Breast epithelium (tissue), 4 donors: ENCODE measurements at places on chromosomes 4 and X. TPM values are rescaled to one million over a fixed set of nuclear protein-coding genes. Genes with fewer than 3 reads are reported as not detected.

Gene EPHA5
- total RNA-seq = not detected

Gene ZDHHC9
- 21.8 TPM for total RNA-seq

Gene TEX13D
- total RNA-seq = not detected

Gene CCNQ
- total RNA-seq = 39.7 TPM

Gene CSAG3
- total RNA-seq = not detected

Gene NWD2
- total RNA-seq = 0.48 TPM

Gene ADH1C
- 50.1 TPM for total RNA-seq

Gene RASL11B
- total RNA-seq = 4.9 TPM

DNA sequence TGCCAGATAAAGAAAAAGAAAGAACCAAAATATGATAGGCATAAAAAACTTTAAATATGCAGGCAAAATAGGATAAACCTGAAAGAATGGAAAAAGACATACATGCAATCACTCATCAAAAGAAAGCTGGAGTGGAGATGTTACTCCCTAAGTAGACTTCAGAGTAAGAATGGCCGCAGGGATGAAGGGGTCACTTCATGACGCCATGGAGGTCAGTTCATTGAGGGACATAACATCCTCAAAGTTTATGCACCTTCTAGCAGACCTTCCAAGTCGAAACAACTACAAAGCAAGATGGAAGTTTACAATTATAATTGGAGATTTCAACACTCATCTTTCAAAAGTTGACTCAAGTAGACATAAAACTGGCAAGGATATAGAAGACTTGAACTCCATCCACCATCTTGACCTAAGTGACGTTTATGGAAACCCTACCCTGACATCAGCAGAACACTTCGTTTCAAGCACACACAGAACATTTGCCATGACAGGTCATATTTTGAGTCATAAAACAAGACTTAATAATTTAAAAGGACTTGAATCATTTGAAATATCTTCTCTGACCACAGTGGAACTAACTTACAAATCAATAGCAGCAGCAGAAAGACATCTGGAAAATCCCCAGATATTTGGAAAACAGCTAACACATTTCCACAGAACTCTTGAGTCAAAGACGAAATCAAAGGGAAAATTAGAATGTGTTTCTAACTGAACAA is 106.0 kb upstream of the LRPAP1 start:
- no peak overlapping the region for H3K27ac ChIP-seq
- no peaks in the 10 kb centered on the region for H3K4me1 ChIP-seq
- no peak overlapping the region for H3K4me3 ChIP-seq
- no peak for DNase-seq
- H3K27me3 ChIP-seq = no peaks in the 10 kb centered on the region

- no peaks in the 10 kb centered on the region for H3K4me1 ChIP-seq
- DNase-seq = peak; percentile 26
- peaks cover 14% of the 10 kb centered on the region for H3K27me3 ChIP-seq
- H3K27ac ChIP-seq = no peak overlapping the region
- H3K4me3 ChIP-seq = no peak overlapping the region
Measured at GRCh38 chrX:72245461-72246089, 6.7 kb upstream of the ERCC6L start.

GRCh38 chr4:2591189-2591588 is 54.7 kb downstream of the FAM193A start:
- no peak overlapping the region for H3K27ac ChIP-seq
- H3K27me3 ChIP-seq = no peaks in the 10 kb centered on the region
- peaks cover 7% of the 10 kb centered on the region for H3K4me1 ChIP-seq
- no peaks in the 10 kb centered on the region for H3K36me3 ChIP-seq

- H3K27me3 ChIP-seq = peaks cover 87% of the 10 kb centered on the region
- H3K4me3 ChIP-seq = peak overlapping the region; percentile 50
- no peak overlapping the region for H3K27ac ChIP-seq
- H3K36me3 ChIP-seq = no peaks in the 10 kb centered on the region
- no peaks in the 10 kb centered on the region for H3K4me1 ChIP-seq
- DNase-seq = no peak
Measured at GRCh38 chrX:71909956-71910355, 689 bp upstream of the NHSL2 start.

DNA sequence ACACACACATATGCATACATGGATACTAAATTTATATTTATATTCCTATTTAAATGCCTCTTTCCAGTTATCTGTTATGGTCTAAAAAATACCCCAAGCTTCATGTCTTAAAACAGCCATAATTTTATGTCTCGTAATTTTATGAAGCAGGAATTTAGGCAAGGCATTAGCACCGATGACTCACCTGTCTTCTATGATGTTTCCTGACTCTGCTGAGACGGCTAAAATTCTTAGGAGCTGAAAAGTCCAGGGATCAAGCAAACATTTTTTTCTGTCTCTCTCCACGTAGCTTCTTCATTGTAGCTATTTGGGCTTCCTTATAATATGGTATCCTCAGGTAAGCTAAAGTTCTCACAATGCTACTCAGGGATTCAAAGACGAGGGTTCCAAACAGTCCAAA is 930.3 kb downstream of the STIM2 start:
- no peak overlapping the region for H3K4me3 ChIP-seq
- H3K27ac ChIP-seq = no peak overlapping the region
- H3K36me3 ChIP-seq = no peaks in the 10 kb centered on the region
- no peaks in the 10 kb centered on the region for H3K4me1 ChIP-seq
- no peaks in the 10 kb centered on the region for H3K27me3 ChIP-seq
- no peak for DNase-seq

DNA sequence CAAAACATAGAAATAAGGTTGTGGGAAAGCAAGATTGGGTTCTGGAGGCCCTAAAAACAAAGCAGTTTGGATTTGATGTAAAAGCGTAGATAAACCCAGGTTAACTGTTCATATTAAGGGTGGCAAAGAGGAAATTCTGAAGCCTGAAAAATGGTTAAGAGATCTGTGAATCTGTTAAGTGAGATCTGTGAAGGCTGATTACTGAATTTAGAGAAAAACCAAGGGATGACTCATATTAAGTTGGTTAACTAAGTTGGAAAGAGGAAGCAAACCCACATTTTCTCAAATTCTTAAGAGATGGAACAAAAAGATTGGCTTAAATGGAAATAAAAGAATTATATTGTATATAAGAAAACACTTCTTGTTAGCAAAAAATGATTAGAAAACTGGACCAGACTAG is 22.8 kb downstream of the GPAT3 start:
- no peaks in the 10 kb centered on the region for H3K36me3 ChIP-seq
- DNase-seq = no peak
- H3K27me3 ChIP-seq = no peaks in the 10 kb centered on the region
- no peak overlapping the region for H3K27ac ChIP-seq
